ENCODE measurements at places on chromosomes 2 and 18.
A peak's percentile ranks its signal among the peaks of the same experiment; 100 is the strongest.

DNA sequence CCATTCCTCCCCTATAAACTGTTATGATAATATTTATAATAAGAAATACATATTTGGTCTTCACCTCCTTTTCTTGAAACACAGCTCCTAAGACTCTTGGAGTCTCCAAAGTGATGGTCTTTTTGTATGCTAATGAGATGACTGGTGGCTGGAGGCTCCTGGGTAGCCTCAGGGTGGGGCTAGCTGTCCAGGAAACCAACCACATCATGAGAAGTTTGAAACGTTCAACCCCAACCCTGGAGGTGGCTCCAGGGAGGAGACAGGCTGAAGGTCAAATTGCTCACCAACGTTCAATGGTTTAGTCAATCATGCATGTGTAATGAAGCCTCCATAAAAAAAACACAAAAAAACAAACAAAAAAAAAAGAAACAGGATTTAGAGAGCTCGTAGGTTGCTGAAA lies 298.7 kb upstream of the MGAT5 start:
- DNase-seq: no peak

DNA sequence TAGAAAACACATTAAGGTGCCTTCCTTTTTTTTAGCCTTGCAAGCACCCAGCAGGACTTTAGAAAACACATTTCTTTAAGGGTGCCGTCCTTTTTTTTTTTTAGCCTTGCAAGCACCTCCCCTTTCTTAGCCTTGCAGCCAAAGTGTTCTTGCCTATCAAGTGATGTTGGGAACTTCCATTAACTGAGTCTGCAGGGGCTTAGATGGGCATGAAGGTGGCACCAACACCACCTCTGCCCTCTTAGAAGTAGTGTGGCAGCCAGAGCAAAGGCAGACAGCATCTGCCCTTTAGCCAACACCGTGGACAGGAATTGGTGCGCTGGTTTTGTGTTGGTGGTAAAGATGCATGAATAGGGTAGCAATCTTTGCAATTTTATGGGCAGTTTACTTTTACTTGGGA lies 211.6 kb upstream of the SP5 start:
- no peak for DNase-seq

GRCh38 chr18:10416065-10416464 lies 38.4 kb upstream of the APCDD1 start:
- no peak for DNase-seq

DNA sequence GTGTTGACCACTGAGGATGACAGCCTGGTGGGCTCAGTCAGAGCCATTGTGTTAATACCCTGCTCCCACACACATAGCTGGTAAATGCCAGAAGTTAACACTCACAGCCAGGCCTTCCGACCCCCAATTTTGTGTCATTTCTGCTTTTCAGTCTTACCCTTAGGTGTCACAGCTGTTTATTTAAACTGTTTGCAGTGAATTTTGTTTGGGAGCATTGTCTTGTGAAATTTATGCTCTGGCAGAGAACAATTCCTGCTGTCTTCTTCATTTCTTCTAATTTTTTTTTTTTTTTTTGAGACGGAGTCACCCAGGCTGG lies 8.2 kb downstream of the LPIN1 start:
- no peak for DNase-seq

- DNase-seq: no peak
Observed at GRCh38 chr2:45014016-45014702, 4.9 kb upstream of the SIX2 start.

- peak; percentile 72 for DNase-seq
Observed at GRCh38 chr18:62610701-62611411, 88.0 kb downstream of the ZCCHC2 start.

DNA sequence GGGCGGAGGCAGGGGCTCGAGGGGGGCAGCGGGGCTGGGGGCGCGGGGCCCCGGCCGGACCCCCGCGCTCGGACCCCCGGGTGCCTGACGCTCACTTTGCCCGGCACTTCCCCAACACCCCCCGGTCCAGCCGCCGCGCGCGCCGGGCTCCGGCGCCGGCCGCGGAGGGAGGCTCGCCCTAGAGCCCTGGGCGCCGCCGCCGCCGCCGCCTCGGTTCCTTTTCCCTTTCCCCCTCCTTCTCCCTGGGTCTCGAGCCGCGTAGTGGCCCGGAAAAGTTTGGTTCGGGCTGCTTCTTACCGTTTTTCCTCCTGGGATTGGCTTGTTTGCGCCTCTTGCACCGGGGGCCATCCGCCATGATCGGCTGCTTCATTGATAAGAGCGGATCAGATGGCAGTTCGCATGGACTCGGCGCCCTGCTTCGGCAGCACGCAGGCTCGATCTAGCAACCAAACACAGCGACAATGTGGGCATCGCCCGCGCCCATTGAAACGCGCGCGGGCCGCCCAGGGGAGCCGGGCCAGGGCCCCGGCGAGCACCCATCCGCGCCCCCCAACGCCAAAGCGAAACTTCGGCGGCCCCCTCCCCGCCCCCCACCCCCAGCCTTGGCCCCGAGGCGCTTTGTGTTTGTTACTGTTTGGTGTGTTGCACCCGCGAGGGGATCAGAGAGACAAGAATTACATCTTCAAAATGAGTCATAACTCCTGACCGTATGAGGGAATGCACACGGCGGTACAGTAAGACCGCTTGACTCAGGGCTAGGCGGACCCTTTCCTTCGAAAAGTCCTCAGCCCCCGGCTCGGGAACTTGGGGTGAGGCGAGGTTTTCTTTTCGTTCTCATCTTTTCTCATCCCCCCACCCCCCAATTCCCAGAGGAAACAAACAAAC lies 2.7 kb downstream of the ZEB2 start:
- DNase-seq: peak; percentile 36

DNA sequence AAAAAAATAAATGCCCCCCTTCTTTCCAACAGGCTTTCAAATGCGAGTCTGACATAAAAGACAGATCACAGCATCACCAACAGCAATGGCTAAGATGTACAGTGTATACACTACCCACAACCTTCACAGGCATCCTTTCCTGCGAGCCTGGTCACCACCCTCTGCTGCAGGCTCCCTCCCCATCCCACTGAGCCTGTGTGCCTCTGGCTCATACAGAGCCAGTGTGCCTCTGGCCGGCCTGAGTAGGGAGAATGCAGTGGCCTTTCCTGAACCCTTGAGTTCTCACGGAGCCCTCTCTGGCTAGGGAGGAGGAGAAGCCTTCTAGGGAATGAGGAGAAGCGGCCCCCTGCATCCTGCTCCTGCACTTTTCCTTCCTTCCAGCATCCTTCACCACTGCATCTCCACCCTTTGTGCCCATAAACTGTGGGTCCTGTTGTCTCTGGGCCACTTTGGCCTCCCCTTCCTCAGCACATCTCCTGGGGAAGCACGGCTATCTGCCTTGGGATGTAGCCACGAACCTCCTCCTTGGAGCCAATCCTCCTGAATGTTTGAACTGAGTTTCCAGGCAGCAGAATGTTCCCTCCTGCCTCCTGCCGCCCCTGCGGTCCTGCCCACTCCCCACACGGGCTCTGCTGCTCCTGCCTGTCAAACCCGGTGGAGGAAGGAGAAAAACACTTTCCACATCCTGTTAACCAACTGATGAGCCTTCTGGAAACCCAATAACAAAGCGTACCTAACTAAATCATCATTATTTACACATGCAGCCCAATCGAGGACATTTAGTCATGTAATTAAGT lies 22.5 kb downstream of the GYPC start:
- no peak for DNase-seq

- DNase-seq: no peak
Observed at GRCh38 chr2:148167241-148167766, 146.4 kb downstream of the MBD5 start.

GRCh38 chr2:101770726-101771125 lies 73.2 kb downstream of the MAP4K4 start:
- DNase-seq: peak; percentile 30

DNA sequence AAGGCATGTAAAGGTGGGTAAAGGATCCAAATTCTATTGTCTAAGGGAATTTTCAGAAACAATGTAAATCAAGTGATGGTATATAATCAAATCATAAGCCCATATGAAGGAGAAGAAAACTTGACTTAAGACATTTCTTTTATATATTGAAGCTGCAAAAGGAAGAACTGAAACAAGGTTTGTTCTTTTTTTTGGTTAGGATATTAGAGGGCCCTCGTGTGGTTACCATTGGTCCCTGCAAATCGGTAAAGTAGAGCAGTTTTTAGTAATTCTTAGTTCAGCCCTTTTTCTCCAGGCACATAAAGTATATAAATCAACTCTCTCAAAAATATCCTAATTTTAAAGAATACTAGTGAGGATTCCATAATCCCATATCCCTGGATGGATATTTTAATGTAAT lies 105.6 kb upstream of the STK17B start:
- no peak for DNase-seq

DNA sequence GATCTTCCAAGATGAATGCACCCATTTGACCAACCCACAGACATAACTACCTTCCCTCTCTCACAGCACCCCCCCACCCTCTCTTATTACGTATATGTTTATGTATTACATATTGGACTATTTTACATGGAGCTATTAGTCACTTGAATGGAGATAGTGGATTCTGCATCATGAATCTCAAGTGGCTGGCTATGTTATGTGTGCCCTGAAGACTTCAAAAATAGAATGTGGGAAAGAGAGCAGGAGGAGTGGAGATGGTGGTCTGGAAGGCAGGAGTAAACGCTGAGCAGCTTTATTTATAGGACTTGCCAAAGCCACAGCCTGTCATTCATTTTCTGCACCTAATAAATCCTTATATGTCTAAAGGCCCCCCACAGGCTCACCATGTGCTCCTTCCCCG lies 4.9 kb downstream of the ANTXR1 start:
- no peak for DNase-seq

DNA sequence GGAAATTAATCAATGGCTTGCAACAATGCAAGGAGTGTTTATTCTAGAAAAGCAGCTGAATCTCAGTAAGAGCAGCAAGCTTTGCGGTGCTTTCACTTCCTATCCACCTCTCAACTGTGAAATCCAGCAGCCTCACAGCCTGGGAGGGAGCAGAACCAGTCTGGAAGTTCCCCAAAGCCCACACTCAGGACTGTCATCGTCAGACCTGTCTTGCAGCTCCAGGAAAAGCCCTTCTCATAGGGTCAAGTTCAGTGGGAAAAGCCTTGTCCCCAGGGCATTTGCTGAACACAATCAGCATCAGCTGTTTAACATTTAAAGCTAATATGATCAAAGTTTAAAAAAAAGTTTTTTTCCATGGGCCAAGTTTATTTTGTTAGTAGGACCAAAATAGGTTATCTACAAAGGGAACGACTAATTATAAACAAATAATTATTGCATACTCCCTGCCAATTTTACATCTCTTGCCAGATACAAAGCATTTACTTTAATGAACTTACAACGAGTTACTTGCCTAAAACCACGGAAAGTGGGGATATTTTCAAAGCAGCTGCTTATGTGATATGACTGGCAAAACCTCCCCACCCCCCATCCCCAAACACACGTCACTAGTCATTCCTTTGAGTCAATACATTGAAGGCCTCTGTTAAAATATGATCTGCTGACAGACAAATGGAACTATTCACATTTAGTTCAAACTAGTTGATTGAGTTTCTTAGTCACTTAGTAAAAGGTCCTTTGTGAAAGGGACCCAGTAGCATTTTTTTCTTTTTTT lies 36.8 kb downstream of the PARD6G start:
- DNase-seq: no peak

DNA sequence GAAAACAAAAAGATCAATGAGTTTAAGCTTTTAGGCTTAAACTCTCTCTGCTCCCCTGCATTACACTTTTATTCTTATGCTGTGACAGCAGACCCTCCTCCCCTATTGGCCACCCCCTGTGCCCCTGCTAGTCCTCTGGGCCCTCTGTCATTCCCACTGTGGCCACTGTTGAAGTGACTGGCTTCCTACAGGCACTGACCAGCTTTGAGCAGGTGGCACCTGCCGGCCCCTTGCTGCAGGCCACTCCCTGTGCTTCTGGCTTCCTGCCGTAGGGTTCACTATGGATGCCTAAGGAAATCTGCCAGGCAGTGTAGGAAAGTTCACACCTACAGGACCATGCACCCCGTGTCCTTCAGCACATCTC lies 156.5 kb upstream of the L3MBTL4 start:
- no peak for DNase-seq

DNA sequence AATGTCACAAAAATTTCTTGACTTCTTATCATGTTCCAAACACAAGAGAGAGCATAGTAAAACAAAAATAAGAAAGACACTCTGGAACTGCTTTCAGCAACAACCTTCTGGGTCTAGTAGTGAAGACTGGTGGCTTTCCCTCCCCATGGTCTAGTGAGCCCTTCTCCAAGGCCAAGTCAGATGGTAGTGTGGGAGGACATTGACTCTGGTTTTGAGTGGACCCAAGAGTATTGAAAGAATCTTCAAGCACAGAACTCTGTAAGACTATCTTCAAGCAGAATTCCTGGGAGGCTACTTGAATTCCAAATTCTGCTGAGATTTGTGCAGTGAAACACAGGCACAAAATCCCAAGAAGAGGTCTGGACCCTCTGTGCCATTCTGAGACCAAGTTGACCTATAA lies 21.1 kb downstream of the ANTXR1 start:
- no peak for DNase-seq

DNA sequence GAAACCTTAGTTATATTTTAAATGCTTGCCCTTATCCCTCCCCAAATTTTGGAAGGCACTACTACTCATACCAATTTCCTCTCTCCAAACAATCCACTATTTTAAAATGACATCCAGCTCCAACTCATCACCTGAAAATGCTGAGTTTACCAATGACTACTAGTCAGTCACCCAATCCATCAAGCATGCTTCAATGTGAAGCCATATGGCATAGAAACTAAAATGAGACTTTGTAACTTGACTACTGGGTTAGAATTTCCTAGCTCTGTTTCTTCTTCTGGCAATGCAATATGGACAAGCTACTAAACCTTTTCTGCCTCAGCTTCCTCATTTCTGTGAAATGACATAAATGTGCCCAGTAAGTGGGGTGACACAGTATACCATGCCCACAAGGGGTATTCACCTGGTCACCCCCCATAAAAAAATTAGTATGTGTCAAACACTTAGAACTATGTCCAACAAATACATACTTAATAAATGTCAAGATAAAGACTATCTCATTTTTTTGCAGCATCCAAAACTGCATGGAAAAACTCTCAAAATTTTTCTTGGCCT lies 10.0 kb upstream of the STPG4 start:
- DNase-seq: no peak

- no peak for DNase-seq
Observed at GRCh38 chr2:23503682-23504081, 118.7 kb downstream of the KLHL29 start.

DNA sequence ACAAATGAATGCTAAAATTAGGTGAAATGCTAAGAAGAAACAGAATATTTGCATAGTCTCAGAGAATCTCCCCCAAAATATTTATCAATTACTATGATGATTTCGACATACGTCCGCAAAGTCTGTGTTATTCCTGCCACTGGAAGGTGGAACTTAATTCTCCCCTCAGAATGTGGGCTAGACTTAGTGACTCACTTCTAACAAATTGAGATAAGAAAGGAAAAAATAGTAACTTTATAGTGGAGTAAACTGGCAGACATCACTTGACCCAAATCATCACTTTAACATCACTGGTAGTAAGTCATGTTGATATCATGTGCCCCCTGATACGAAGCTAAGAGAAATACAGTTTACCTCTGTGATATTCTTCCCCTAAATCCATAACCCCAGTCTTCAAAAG lies 23.5 kb downstream of the HADHB start:
- no peak for DNase-seq

DNA sequence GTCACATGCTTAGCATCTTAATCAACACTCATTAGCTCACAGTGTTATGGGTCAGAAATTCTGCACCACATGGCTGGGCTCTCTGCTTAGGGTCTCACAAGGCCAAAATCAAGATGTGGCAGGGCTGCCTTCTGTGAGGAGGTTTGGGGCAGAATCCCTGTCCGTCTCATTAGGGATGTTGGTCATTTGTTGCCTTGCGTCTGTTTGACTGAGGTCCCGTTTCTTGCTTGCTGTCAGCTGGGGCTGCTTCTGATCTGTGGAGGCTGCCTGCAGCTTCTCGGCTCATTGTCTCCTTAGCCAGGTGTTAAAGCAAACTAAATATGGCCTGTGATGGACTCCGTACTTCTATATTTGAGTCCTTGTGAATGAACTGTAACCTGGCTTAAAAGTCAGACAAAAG lies 146.5 kb downstream of the NDUFA10 start:
- no peak for DNase-seq

Measured in NCI-H1694 treated with DMSO at 0.1 percent for 48 hours (cell line).